Non-pigmented ciliary epithelial cell (primary cell): ENCODE measurements at places on chromosomes 3 and 15.

DNA sequence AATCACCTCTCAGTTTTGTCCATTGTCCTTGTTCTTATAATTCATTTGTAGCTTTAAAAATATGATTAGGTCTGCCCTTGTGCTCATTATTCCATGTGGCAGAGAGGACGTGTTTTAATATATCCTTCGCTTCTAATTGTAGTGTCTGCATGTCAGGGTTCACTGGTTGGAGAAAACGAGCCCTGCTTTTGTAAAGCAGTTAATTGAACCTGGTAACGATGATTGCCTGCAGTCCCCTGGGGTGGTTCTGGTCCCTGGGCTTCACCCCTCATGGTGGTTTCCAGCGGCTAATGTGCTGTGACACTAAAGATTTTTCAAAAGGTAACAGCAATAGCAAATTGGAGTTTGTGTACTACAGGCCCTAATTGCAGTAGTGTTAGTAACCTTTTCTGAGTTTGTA lies 299.6 kb downstream of the CACNA2D3 start:
- DNase-seq, result no peak

GRCh38 chr15:75112848-75113492 lies 88.7 kb upstream of the C15orf39 start:
- DNase-seq, result no peak

DNA sequence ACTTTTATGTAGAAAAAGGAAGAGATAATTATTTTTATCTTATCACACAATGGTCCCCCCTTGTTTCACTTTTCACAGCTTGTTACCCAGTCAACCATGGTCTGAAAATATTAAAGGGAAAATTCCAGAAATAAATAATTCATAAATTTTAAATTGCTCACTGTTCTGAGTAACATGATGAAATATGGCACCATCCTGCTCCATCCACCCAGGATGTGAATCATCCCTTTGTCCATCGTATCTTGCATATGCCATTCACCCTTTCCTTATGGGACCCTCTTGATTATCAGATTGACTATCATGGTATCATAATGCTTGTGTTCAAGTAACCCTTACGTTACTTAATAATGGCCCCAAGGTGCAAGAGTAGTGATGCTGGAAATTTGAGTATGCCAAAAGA lies 43.7 kb downstream of the ANKRD28 start:
- no peak for DNase-seq

GRCh38 chr3:141690431-141691072 lies 47.5 kb upstream of the RNF7 start:
- DNase-seq, result no peak

GRCh38 chr3:149393345-149394160 lies 16.1 kb upstream of the TM4SF1 start:
- no peak for DNase-seq

DNA sequence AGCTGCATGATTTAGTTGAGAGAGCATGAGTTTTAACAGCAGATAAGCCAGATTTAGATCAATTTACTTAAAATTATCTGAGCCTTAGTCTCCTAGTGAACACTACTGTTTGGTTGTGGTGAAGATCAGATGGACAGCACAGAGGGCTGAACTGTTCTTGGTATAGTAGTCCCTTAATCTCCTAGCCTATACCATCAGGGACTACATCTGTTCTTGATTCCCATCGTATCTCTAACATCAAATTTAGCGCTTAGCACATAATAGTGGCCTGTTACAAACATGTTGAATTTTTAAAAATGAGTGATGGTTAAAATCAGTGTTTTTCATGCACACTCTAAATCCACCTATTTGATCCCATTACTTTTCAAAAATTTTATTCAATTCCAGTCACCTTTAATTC lies 507.7 kb downstream of the GRM7 start:
- DNase-seq, result no peak

DNA sequence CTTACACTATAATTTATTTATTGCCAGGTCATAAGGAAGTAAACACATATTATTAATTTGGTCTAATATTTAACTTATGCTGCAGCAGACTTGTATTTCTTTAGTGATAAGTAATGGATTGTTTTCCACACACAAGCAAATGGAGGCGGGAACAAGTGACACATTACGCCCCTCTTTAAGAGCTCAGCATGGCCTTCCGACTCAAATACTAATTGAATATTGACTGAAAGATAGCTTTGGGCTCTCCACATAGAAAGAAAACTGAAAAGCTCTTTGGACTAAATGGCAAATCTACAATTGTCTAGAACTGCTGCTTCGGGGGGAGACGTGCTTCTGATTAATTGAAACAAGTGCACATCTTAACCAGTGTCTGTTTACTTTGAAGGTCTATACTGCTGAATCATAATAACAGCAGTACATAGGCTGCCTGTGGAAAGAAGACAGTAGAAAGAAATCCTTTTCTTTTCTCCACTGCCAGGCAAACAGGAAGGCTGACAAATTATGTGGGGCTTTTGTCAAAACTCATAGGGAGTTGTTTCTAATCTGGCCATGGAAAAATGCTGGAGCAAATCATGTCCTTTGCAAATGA lies 15.9 kb downstream of the CADPS start:
- DNase-seq, result no peak
